NCI-H748 treated with DMSO at 0.1 percent for 48 hours (cell line): ENCODE measurements at places on chromosomes 4 and X.
A peak's percentile ranks its signal among the peaks of the same experiment; 100 is the strongest.

DNA sequence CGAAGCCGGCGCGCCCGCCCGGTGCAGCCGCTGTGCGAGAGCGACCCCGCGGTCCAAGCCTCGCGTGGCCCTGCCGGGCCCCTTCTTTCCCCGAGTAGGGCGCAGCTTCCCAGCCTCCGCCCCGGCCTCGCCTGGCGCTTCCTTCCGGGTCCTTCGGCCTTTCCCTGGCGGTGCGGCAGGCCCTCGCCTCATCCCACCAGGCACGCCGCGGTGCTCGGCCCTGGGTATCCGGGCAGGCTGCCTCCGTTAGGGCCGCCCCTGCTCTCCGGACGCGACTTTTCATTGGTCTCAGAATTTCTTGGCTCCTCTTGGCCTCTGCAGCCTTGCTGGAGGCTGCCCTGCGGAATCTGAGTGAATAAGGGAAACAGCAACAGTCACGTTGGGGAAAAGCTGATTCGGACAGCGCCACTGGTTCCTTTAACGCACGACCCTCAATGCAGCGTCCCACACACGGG, 429 bp downstream of the UVSSA start:
- no peak for DNase-seq

DNA sequence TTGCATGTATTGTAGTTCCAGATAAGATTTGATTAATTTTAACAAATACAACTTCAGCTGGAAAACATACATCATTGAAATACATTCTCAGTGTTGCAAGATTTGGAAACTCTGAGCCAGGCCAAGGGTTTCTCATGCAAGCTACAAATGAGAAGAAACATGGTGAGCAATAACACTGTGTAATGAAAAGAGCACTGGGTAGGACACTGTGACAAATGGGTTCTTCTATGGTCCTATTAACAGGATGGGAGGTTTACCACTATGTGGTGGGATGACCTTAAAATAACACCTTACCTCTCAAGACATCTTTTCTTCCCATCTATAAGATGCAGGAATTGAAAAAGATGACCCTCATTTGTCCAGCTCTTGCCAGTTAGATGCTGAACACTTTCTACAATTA, 19.6 kb upstream of the NDNF start:
- no peak for DNase-seq

- DNase-seq = no peak
Observed at GRCh38 chr4:73603271-73603710, 16.9 kb downstream of the RASSF6 start.

DNA sequence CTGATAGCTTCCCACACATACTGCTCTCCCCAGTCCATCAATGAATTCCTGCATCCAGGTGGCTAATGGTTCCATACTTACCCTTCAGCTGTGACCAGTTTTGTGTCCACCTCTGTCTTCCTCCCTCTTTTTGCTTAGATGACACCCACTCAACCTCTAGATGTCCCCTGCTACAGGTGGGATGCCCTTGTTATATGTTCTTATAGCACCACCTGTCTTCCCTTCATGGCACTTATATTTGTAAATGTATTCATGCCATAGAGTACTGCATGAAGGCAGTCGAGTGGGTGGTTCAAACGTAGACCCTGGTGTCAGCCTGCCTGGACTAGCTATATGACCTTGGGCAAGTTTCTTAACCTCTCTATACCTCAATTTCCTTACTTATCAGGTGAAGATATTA, 6.5 kb upstream of the USP46 start:
- peak; percentile 23 for DNase-seq

DNA sequence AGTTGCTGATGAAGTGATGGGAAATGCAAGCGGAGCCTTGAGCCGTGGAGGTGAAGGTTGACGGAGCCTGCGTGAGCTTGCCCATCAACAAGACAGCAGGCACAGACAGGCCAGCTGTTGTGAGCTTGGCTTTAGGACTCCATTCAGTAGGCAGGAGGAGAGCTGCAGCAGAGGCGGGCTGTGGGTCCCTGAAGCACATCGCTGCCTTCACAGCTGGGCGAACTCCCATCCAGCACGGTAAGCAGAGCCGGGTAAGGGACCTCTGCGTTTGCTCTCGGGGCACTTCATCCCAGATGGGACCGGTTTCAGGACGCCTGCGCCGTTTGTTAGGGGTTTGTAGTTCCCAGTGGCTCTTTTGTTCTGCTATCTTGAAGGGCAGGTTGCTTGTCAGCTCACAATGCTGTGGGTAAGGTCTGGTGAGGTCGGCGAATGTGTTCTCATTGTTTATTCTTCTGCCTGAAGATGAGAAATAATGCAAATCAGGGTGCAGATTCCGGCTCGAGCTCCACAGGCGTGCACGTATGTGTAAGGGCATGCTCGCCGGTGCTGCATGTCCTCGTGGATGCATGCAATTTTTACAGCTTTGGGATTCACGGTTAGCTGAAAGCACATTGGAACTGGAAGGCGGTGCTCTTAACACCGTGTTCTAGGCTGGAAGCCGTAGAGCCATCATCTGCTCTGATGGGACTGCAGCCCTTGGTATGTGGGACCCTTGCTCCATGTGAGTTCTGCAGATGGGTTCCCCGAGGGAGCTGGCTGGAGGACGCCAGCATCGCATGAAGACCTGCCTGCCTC, 54.6 kb upstream of the CLDN34 start:
- peak; percentile 29 for DNase-seq

DNA sequence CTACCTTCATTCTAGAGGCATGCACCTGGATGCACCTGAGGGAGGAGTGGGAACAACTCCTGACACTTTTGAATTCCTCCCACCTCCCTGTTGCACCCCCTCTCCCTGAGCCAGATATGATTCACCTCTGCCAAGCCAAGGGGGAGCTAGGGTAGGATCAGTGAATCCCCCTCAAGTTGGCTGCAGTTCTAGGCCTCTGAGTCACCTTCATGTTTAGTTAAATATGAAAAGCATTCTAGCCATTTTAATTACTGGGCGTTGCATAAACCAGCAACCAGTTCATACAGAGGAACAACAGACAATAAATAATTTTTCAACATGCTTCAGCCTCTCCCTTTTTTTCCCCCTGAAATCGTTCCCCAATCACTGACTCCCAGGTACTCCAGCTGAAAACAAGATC, 1440.2 kb downstream of the ADGRL3 start:
- DNase-seq = no peak

DNA sequence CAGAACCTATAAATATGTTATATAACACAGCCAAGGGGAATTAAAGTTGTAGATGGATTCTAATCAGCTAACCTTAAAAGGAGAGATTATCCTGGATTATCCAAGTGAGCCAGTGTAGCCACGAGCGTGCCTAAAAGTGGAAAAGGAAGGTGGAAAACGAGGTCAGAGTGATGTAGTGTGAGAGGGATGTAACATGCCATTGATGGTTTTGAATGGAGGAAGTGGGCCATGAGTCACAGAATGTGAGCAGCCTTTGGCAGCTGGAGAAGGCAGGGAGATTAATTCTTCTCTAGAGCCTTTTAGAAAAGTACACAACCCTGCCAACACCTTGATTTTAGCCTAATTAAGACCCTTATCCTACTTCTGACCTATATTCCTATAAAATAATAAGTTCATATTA, 149.1 kb downstream of the SLC39A8 start:
- no peak for DNase-seq

DNA sequence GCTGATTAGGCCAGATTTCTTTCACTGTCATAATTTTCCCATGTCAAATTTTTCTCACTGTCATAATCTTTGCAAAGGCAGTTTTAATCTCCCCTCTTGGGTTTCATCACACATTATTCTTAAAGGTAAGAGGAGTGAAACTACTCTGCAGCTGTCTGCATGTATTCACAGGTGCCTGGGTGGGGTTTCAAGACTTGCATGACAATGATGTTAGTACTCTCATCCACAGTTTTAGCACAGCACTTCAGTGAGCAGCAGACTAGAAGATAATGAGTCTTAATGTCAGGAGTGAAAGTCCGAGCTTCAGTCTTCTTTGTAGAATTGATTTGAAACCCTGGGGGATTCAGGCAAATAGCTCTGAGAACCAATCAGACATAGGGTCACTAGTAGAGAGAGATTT, 182.5 kb upstream of the GALNT7 start:
- no peak for DNase-seq
